Fibroblast of upper back skin (primary cell): ENCODE measurements at places on chromosomes 2 and 18.
A peak's percentile ranks its signal among the peaks of the same experiment; 100 is the strongest.

GRCh38 chr2:216348756-216349308, 23.5 kb downstream of the MARCHF4 start:
- DNase-seq: peak; percentile 78

- no peak for DNase-seq
Measured at GRCh38 chr2:172079416-172079815, 5.9 kb upstream of the DLX1 start.

DNA sequence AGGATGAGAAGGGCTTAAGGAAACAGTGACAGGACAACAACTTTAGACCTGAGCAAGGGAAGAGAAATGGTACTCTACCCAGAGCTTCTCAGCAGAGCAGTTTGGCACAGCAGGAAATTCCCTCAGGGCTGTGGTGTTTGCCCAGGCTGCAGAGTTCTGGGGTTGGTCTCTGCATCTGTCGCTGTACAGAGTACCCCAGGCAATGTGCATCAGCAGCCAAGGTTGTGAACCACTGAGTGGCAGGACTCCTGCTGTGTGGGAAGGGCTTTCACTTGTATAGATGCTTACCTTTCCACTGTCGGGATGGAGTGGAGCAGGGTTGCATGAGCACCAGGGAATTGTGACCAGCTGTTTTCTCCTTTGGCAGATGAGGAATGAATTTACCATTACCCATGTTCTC, 21.2 kb downstream of the STAMBP start:
- no peak for DNase-seq

DNA sequence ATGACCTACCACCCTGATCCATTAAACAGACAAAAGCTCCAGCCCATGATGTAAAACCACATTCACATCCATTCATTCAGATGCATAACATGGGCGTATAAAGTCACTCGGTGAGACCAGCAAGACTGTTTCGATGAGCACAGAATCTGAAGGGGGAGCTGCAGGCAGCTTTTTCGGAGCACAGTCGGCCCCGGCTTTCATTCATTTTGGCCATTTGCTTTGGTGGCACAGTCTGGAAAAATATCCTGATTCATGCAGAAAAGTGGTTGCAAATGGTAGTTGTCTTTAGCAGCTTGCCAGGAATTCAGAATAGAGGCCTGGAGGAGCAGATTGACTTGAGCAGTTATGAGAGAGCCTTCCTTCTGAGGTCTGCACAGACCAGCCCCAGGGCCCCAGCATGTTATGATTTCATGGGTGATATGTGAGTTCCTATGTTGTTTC, 11.2 kb downstream of the ARID5A start:
- DNase-seq: peak; percentile 62

- DNase-seq: no peak
Measured at GRCh38 chr2:66170744-66171330, 264.1 kb upstream of the MEIS1 start.

- no peak for DNase-seq
Measured at GRCh38 chr2:71713581-71714580, 260.5 kb downstream of the DYSF start.
